Ovary (tissue), 10 donors: ENCODE measurements at places on chromosomes 12 and 14.

DNA sequence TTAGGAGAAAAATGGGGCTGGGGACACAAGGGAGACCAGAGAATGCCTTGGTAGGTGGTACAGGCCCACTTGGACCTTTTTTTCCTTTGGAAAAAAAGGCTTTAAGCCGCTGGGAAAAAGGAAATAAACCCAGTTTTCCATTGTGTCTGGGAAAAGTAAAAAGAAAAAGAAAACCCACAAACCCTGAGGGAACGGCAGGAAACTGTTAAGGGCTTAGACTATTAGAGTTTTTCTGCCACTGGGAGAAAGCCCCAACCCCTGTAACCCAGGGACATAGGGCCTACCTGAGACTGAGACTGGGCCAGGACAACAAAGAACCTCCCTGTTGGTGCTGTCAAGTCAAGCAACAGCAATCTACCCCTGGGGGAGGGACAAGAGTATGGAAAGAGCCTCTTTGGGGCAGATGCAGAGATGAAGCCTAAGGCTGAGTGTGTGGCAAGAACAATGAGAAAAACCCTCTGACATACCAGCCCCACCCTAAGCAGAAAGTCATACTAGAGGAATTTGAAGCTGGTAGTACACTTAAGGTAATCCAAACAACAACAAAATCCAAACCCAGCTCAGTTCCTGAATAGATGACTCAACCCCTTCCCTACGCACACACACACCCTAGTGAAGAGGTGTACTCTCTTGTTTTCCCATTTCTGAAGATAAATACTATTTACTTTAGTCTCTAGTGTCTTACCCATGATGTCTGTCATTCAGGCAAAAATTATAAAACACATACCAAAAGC lies 22.8 kb downstream of the ATF1 start:
- H3K4me3 ChIP-seq: no peak overlapping the region
- no peaks in the 10 kb centered on the region for H3K4me1 ChIP-seq
- no peak overlapping the region for H3K27ac ChIP-seq
- H3K36me3 ChIP-seq: no peaks in the 10 kb centered on the region
- DNase-seq: no peak
- H3K27me3 ChIP-seq: no peaks in the 10 kb centered on the region

GRCh38 chr12:39619316-39619659 lies 315 bp downstream of the ABCD2 start:
- H3K27ac ChIP-seq: no peak overlapping the region
- H3K36me3 ChIP-seq: no peaks in the 10 kb centered on the region
- no peaks in the 10 kb centered on the region for H3K4me1 ChIP-seq
- no peak for DNase-seq
- H3K4me3 ChIP-seq: peak overlapping the region; percentile 31

DNA sequence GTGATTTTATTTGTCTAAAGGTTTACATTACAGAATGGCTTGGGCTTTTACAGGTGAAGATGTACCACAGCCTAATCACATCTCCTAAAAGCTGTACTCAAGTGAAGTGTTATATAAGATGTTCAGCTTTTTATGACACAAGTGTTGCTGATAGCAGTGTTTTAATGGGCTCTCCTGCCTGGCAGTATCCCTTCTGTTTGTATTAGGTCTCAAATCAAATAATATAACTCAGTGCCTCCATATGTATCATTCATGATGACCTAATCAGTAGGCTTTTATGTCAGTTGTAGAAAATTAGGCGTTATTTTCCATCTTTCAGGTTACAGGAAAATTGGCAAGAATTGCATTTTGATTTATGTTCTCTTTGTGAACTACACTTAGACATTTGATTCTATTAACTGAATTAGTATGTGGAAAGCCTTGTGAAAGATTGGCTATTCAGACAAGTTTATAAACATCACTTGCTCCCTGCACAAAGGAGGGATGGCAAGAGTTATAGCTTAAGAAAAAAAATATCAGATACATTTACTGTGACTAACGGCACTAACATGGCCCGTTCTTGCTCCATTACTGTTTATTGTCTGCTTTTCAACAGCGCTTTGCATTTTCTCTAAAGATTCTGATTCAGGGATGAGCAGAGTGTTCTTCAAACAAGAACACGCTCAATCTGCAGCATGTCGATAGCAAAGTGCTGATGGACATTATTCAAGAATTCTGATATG lies 143.7 kb upstream of the DIO2 start:
- no peaks in the 10 kb centered on the region for H3K4me1 ChIP-seq
- no peaks in the 10 kb centered on the region for H3K36me3 ChIP-seq
- no peaks in the 10 kb centered on the region for H3K27me3 ChIP-seq

DNA sequence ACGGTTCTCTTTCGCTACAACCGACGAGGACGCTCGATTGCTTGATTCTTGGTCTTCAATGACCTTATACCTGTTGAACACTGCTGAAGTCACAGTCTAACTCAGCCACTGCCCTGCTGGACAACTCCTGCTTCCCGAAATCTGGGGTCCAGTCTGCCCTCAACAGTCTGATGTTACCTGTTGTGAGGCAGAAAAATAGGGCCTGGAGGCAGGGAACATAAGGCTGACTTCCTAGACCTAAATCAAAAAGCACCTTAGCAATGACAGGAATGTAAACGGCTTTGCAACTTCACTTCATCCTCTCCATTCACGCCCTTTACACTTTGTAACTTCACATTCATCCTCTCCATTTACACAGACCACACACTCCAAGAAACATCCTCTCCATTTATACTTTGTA lies 597 bp upstream of the GLTP start:
- no peaks in the 10 kb centered on the region for H3K36me3 ChIP-seq
- DNase-seq: no peak
- H3K27ac ChIP-seq: no peak overlapping the region

GRCh38 chr12:109719123-109720022 lies 5.7 kb downstream of the FAM222A start:
- H3K4me1 ChIP-seq: peaks cover 19% of the 10 kb centered on the region
- H3K36me3 ChIP-seq: no peaks in the 10 kb centered on the region
- H3K4me3 ChIP-seq: no peak overlapping the region
- H3K27me3 ChIP-seq: no peaks in the 10 kb centered on the region
- H3K27ac ChIP-seq: peak overlapping the region; percentile 22

GRCh38 chr12:132362996-132363660 lies 33.7 kb upstream of the GALNT9 start:
- no peak overlapping the region for H3K27ac ChIP-seq
- no peaks in the 10 kb centered on the region for H3K4me1 ChIP-seq
- peak; percentile 26 for DNase-seq
- H3K27me3 ChIP-seq: no peaks in the 10 kb centered on the region
- no peaks in the 10 kb centered on the region for H3K36me3 ChIP-seq
- no peak overlapping the region for H3K4me3 ChIP-seq

GRCh38 chr12:203462-204260 lies 10.3 kb downstream of the SLC6A12 start:
- no peaks in the 10 kb centered on the region for H3K36me3 ChIP-seq
- H3K27me3 ChIP-seq: no peaks in the 10 kb centered on the region
- peak overlapping the region; percentile 44 for H3K4me3 ChIP-seq
- DNase-seq: peak; percentile 68
- peaks cover 6% of the 10 kb centered on the region for H3K4me1 ChIP-seq
- no peak overlapping the region for H3K27ac ChIP-seq

DNA sequence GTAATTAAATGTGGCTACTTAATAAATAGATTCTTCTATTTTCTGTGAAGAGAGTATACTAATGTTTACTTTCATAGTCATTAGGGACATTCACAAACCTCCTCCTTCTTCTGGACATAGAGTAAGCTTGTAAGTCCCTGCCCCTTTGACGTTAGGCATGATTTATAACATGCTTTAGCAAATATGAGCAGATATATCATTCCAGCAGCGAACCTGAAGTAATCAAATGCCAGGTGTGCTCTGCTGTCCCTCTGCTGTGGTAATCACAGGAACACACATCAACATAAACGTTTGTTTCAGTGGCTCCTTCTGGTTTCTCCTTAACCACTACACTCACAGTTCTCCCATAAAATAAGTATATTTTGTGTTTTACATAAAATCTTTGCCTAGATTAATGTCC lies 961.8 kb downstream of the FLRT2 start:
- no peak for DNase-seq
- H3K36me3 ChIP-seq: no peaks in the 10 kb centered on the region
- H3K4me3 ChIP-seq: no peak overlapping the region
- no peaks in the 10 kb centered on the region for H3K27me3 ChIP-seq
